ENCODE measurements at places on chromosomes 12 and 14. TPM values are rescaled to one million over a fixed set of nuclear protein-coding genes. Genes with fewer than 3 reads are reported as not detected.

The SERPINA12 gene
- not detected for total RNA-seq

The POC1B gene
- 8.7 TPM for total RNA-seq

The CDK4 gene
- total RNA-seq: 122 TPM

The C14orf39 gene
- 1.3 TPM for total RNA-seq

The HOXC12 gene
- total RNA-seq: not detected

The CYP27B1 gene
- total RNA-seq: 10.4 TPM

The ENTPD5 gene
- total RNA-seq: 7.4 TPM

The SUOX gene
- 15.9 TPM for total RNA-seq

The DLK1 gene
- not detected for total RNA-seq

The TUNAR gene
- total RNA-seq: not detected

The GYS2 gene
- total RNA-seq: not detected
